ENCODE measurements at places on chromosomes 7 and 10.

- no peak for ATAC-seq
Measured at GRCh38 chr10:120077707-120078492, 185.4 kb downstream of the SEC23IP start.

DNA sequence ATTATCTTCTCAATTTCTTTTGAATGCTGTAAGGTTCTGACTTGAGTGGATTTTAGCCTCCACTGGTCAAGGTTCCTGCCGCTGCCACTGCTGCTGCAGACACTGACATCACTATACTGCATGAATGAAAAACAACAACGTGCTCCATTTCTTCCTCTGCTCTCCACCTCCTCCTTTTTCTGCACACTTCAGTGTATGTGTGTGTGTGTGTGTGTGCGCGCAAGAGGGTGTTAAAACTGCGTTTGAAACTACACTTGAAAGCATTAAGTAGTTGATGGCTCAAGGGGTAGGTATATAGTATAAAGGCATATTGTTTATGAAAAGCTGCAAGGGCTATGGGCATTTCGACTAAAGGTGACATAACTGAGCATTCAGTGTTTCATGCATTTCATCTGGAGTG, 3.5 kb downstream of the GLCCI1 start:
- no peak for ATAC-seq

GRCh38 chr7:107085180-107085579, 40.7 kb downstream of the PRKAR2B start:
- ATAC-seq, result no peak

DNA sequence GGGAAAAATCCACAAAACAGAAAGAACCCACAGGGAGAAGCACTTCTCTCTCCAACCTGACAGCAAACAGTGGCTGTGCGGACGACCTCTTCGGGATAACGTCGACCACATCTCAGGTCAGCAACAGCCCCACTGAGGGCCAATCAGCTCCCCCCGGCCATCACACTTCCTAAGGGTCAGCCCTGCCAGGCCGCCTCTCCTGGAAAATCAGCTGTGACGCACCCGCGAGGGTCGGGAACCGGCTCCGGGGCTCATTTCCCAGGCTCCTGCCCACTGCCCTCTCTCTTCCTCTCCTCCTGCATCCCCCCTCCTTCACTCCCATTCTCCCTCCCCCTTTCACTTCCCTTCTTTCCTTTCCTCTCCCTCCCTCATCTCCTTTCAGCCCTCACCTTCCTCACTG, 118.3 kb downstream of the DIP2C start:
- no peak for ATAC-seq

GRCh38 chr10:108684431-108684830, 1238.9 kb downstream of the XPNPEP1 start:
- ATAC-seq, result no peak

DNA sequence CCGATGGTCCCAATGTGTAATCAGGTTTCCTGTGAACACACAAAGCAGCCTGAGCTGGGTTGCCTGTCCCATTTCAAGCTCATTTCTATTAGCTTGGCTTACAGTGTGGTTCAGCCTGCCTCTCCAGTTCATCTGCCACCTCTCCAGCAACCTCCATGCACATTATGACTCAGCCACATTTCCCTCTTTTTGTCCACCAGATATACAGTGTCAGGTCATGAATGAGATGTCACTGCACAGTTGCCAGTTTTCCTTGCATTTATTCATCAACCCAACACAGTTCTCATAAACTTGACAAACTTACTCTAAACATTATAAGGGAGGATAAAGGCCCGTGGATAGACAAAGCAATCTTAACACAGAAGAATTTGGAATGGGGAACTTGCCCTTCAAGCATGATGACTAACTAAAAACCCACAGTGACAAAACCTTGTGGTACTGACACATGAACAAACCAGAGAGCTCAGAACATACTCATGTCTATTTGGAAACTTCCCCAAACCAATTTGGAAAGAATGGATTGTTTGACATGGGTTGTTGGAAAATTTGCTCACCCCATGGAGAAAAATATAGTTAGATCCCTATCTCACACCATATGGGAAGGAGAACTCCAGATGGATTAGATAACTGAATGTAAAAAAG, 2.5 kb upstream of the CFAP58 start:
- no peak for ATAC-seq

- no peak for ATAC-seq
Measured at GRCh38 chr10:124959564-124959963, 17.6 kb downstream of the ZRANB1 start.

DNA sequence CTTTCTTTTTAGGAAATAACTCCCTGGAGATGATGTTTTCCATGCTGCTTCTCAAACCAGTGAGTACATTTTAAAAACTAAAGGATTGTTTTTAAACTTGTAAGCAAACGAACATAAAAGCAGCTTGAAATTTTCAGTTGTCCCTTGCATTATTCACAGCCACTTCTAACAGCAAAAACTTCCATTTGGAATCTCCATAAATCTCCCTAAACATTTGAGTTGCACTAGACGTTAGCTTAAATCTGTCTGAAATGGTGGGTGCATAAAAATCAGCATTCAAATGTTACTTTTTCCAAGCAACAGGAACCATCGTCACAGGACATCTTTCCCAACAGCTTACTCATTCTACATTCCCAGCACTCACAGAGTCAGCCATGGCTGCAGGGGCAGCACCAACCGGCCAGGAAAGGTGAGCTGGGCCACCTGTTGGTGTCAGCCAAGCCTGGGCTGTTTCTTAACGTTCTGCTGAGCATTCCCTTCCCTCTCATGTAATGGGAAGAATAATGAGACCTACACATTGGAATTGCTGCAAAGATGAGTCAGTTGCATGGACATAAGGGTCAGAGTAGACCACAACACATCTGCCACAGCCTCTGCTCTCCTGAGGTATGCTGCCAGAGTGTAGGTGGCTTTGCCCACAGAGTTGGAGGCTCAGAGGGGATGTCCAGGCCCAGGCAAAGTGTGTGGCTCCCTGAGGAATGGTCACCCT, 163.2 kb downstream of the TNS3 start:
- no peak for ATAC-seq

- no peak for ATAC-seq
Measured at GRCh38 chr10:61825628-61826027, 75.9 kb upstream of the ARID5B start.

DNA sequence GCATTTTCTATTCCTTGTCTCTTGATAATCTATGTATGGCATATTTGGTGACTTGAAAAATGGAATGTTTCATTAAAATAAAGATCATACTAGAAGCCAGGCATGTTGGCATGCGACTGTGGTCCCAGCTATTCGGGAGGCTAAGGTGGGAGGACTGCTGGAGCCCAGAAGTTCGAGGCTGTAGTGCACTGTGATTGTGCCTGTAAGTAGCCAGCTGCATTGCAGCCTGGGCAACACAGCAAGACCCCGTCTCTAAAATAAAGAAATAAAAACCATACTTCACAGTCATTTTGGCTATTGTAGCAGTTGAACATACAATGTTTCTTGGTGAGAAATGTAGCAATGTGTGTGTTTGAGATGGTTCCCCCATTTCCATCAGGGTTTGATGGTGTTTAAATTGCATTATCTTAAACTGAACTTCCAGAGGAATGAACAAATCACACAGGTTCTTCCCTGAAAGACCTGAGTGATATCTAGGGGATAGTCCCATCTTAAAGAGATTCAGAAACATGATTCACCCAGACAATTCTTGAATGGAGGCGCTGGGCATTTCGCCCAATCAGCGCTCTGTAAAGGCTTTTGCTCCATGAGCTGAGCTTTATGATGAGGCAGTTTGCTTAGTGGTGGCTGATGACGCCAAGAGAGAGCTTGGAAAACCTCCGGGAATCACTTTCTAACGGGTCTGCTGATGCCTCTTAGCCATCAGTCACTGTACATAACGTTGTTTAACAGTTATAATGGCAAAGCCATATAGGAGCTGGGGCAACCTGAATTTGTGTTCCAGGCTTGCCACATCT, 19.4 kb upstream of the BTBD16 start:
- ATAC-seq, result no peak

DNA sequence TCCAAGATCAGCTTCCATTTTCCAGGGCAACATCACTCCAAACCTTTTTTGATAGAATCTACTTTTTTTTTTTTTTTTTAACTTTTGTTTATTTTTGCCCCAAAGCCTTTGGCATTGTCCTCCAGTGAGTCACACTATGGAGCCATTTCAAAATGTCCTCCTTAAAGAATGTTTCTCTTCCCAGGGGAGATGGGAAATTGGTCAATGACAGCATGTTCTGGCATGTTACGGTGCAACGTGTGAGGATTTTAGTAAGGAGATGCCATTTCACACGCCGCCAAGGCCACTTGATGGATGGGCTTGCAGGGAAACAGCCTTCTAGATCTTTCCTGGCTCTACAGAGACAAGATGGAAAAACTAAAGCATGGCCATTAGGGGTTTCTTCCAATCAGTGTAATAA, 30.7 kb upstream of the TRIL start:
- no peak for ATAC-seq

DNA sequence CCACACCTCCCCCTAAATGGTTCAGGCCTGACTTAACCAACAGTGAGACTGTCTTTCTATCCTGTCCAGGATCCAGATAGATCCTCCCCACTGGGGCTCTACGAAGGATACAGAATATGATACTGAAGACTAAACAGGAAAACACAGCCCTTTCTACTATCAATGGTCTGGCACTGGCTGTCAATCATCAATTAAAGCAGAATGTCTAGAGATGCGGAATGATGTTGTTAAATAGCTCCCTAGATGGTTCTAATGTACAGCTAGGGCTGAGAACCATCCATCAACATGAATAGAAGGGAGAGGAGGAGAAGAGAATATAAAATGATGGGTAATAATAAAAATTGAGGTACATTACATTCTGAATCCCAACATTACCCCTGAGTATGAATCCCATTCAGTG, 314.3 kb upstream of the CELF2 start:
- ATAC-seq, result no peak

DNA sequence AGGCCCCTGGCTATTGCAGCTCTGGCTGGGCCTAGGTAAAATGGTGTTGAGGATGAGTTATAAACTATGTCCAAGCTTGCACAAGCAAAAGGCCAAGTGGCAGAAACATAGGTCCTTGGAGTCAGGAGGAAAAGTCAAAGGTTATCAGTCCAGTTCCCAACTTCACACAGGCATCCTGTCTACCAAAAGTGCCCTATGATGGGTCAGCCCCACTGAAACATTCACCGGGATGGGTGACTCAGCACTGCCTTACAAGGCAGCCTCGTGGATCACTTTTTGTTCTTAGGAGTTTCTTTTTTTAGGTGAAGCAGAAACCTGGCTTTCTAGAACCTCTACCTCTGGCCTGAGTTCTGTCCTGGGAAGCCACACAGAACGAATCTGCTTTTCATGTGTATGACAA, 158.8 kb upstream of the LYZL2 start:
- ATAC-seq, result no peak

GRCh38 chr7:120064565-120064964, 208.4 kb upstream of the KCND2 start:
- ATAC-seq, result no peak

GRCh38 chr7:137961200-137962177, 40.4 kb downstream of the CREB3L2 start:
- peak; percentile 53 for ATAC-seq

- ATAC-seq, result no peak
Measured at GRCh38 chr10:34654211-34654610, 160.9 kb downstream of the PARD3 start.

- no peak for ATAC-seq
Measured at GRCh38 chr10:5196702-5197113, at the start of gene AKR1C4. TSS of gene AKR1C4 (plus strand) at chr10:5196837. CDS start at chr10:5196868, 31 bp downstream.

DNA sequence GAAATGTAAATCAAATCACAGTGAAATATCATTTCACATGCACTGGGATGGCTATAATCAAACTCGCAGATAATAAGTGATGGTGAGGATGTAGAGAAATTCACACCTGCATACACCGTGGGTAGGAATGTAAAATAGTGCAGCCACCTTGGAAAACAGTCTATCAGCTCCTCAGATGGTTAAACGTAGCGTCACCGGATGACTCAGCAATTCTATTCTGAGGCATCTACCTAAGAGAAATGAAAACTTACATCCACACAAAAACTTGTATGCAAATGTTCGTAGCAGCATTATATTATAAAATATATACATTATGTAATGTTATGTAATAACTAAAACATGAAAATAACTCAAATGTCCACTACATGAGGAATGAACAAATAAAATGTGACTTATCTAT, 38.9 kb downstream of the SH3PXD2A start:
- no peak for ATAC-seq

GRCh38 chr10:293636-294035, 158.4 kb downstream of the ZMYND11 start:
- no peak for ATAC-seq

DNA sequence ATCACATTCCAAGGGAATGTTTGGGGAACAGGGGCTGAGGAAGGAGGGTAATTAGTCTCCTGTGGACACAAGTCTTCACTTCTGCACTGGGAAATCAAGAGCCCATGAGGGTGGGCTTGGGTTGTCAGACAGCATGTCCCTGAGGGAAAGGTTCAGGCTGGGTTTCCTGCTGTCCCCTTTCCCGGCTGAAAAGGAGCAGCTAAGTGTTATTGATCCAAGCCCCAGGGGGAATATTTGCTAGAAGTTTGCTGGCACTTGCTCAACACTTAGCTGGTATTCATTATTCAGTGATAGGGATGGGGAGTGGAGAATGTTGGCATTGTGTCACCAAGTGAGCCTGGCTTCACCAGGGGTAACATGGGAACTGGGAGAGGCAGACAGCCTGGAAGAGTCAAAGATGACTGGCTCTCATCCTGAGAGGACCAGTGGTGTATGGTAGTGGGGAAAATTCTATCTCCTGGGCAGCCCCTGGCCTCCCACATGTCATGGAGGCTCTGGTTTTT, 344.4 kb upstream of the PODXL start:
- no peak for ATAC-seq

DNA sequence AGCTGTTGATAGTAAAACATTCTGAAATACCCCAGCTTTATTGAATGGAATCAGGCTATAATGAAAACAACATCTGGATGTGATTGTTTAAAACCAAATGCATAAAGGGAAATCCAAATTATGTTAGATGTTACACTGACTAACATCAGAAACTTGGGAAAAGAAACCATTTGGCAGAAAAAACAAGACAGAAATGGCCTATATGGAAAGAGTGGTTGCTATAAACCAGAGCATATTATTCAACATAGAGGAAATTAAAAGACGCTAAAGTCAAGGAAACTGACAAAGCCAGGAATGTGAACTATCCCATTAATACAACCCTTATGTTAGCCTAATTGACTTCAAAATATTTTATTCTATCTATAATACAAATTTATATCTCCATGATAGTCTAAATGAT, 53.0 kb upstream of the CABCOCO1 start:
- peak; percentile 85 for ATAC-seq

GRCh38 chr7:11757153-11757552, 74.8 kb downstream of the THSD7A start:
- no peak for ATAC-seq

DNA sequence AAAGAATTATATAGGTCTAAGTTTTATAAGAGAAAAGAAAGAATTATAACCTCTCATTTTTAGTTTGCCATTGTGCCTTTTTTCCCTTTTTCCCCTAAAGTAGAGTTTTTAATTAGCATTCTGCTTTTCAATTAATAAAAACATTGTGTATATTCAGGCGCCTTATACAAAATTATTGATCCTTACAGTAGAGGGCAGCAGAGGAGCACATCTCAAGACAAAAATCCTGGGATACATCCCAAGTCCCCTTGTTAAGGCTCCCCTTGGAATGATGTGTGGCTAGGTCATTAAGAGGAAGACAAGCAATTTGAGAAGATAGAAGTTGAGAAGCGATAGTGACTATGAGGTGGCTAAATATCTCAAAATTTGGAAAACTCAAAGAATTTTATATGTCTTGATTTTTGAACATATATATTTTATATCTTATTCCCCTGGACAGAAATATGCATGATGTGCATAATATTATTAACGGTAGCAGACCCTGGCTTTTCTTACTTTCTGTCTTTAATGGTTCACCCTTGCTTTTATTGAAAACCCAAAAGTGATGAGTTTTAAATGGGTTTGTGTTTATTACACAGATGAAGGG, 19.1 kb upstream of the TPK1 start:
- ATAC-seq, result peak; percentile 85
